Stimulated activated CD8-positive, alpha-beta memory T cell treated with anti-CD3 and anti-CD28 coated beads, Interleukin-7, amount 100 ng/mL, for 1 hour (primary cell): ENCODE measurements at places on chromosomes 7 and 10.

GRCh38 chr10:73886661-73887293 lies 12.4 kb upstream of the CAMK2G start:
- DNase-seq, result no peak

GRCh38 chr7:26567266-26567665 lies 275.6 kb downstream of the SNX10 start:
- no peak for DNase-seq

GRCh38 chr10:93757801-93758507 lies at the start of gene LGI1:
Gene LGI1 (plus strand): TSS chr10:93757936. CDS start chr10:93758145, 209 bp downstream.
- no peak for DNase-seq

GRCh38 chr10:51955696-51956095 lies 256.3 kb upstream of the CSTF2T start:
- no peak for DNase-seq

- no peak for DNase-seq
Measured at GRCh38 chr10:43421519-43421918, 12.5 kb upstream of the HNRNPF start.

DNA sequence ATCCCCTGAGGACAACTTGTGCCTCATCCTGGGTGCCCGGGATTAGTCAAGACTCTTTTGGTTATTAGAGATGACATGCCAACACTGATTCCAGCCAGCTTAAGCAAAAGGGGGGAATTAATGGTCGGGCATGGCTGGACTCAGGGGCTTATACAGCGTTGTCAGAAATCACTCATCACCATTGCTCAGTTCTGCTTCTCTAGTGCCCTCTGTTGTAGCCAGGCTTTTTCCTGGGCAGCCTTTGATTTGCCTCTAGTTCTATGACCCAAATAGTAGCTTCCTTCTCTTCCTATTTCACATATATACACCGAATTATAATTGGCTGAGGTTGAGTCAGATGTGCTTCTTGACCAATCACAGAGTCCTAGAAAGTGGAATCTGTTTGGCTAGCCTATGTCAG lies 192.0 kb upstream of the HABP2 start:
- DNase-seq, result no peak

- DNase-seq, result no peak
Measured at GRCh38 chr10:125006921-125007426, 65.1 kb downstream of the ZRANB1 start.
